ENCODE measurements at places on chromosomes 13 and 19. TPM values are rescaled to one million over a fixed set of nuclear protein-coding genes. Genes with fewer than 3 reads are reported as not detected.

- no peak overlapping the region for H3K4me3 ChIP-seq
- H3K4me1 ChIP-seq, result no peaks in the 10 kb centered on the region
- no peak for DNase-seq
- no peak overlapping the region for H3K27ac ChIP-seq
Observed at GRCh38 chr19:7624810-7625209, 4.5 kb downstream of the XAB2 start.

GRCh38 chr13:111572956-111573761 lies 252.7 kb downstream of the TEX29 start:
- no peaks in the 10 kb centered on the region for H3K4me1 ChIP-seq
- no peak overlapping the region for H3K4me3 ChIP-seq
- DNase-seq, result no peak
- no peak overlapping the region for H3K27ac ChIP-seq

PLIN4 gene
- 0.15 TPM for total RNA-seq

WDR87 gene
- not detected for total RNA-seq

DAND5 gene
- total RNA-seq, result 0.07 TPM

DNA sequence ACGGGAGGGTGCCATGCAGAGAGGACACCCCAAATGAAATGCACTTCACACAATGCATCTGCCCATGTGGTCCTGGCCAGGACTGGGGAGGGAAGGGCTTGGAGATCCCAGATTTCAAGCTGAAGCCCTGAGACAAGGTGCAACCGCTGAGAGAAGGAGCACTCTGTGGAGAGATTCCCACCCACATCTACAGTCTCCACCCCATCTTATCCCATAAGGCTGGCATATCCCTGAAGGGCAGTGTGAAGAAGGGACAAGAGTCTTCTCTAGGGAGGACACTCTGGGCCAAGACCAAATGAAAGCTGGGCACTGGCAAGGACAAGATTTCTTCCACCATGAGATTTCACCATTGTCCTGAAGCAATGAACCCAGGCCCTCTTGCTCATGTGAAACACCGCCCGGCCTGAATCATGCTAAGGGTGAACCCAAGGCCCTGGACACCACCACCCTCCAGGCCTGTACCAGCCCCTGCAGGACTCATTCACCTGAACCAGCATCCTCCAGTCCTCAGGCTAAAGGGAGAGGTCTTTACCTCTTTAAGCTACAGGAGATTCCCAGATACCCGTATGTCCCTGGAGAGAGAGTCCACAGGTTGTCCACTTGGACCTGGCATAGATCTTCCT lies 20.5 kb downstream of the CEACAM4 start:
- no peaks in the 10 kb centered on the region for H3K27me3 ChIP-seq
- no peak overlapping the region for H3K4me3 ChIP-seq
- no peak overlapping the region for H3K27ac ChIP-seq
- H3K4me1 ChIP-seq, result no peaks in the 10 kb centered on the region

DCT gene
- 0.09 TPM for total RNA-seq

NKPD1 gene
- 0.02 TPM for total RNA-seq

DNA sequence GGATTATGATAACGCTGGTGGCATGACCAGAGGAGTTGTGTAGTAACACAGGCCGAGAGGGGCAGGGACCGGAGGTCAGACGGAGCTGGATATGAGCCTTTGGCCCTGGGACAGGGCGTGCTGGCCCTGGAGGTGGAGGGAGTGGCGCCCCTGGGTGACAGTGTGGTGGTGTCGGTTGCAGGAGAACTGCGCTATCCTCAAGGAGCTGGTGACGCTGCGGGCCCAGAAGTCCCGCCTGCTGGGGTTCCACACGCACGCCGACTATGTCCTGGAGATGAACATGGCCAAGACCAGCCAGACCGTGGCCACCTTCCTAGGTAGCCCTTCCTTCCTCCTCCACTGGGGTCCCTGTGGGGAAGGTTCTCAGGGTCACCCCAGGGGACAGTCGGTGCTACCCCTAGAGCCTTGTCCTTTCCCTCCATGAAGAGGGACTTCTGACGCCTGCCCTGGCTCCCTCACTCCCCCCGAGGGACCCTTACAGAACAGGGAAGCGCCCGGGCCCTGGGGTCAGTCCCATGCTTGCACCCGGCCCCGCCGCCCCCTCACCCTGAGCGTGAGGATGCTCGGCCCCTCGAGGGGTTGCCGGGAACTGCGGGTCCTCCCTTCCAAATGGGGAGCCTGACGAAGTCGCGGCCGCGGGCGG lies 12.8 kb upstream of the ZNF554 start:
- H3K36me3 ChIP-seq, result no peaks in the 10 kb centered on the region
- no peaks in the 10 kb centered on the region for H3K27me3 ChIP-seq
- no peak overlapping the region for H3K4me3 ChIP-seq
- H3K4me1 ChIP-seq, result no peaks in the 10 kb centered on the region
- DNase-seq, result no peak

DNA sequence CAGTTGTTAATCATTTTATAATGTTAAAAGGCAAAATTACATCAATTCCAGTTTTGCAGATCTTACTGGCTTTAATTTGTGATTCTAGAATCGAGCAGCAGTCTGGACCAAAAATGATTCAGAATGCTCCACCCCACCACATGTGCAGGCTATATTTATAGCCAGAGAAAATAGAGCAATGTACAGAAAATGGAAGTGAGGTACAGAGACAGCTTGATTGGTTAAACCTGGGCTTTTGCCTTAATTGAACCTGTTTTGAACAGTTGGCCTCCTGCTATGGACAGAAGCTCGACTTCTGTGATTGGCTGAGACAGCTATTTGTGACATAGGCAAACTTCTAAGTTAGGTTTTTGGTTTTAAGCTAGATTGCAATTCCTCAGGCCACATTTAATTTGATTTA lies 607.4 kb upstream of the MIR17HG start:
- DNase-seq, result no peak
- no peaks in the 10 kb centered on the region for H3K36me3 ChIP-seq
- no peaks in the 10 kb centered on the region for H3K4me1 ChIP-seq
- H3K4me3 ChIP-seq, result no peak overlapping the region
- no peak overlapping the region for H3K27ac ChIP-seq

Measured in neural progenitor cell (in vitro differentiated cells).